Smooth muscle cell of the coronary artery (primary cell): ENCODE measurements at places on chromosomes 6 and 20. TPM values are rescaled to one million over a fixed set of nuclear protein-coding genes. Genes with fewer than 3 reads are reported as not detected.

Gene SUN5
- total RNA-seq = not detected in 2 replicates

Gene LY6G6D
- total RNA-seq = not detected in 2 replicates

Gene C20orf202
- not detected in 2 replicates for total RNA-seq

Gene CGA
- total RNA-seq = not detected in 2 replicates

Gene TINAG
- total RNA-seq = not detected in 2 replicates

Gene SYNDIG1
- total RNA-seq = 3.3 and 4.9 TPM in 2 replicates

Gene OOEP
- not detected in 2 replicates for total RNA-seq

Gene SNAI1
- total RNA-seq = 0.23 and 2.9 TPM in 2 replicates

Gene HLA-DQB1
- total RNA-seq = not detected in 2 replicates

Gene PXDC1
- total RNA-seq = 39.0 and 103 TPM in 2 replicates

Gene SIRPB1
- total RNA-seq = 0.59 TPM in 1 of 2 replicates, not detected in the other

Gene PDYN
- not detected in 2 replicates for total RNA-seq

Gene AVP
- total RNA-seq = not detected in 2 replicates

Gene GNRH2
- not detected in 2 replicates for total RNA-seq

Gene C6orf163
- total RNA-seq = 0.83 and 0.94 TPM in 2 replicates

Gene CST2
- total RNA-seq = not detected in 2 replicates

Gene SLC17A1
- not detected in 2 replicates for total RNA-seq

Gene TFAP2A
- total RNA-seq = 0.23 and 1.1 TPM in 2 replicates

Gene BPIFB1
- total RNA-seq = not detected in 2 replicates

Gene HECA
- 11.3 and 27.1 TPM in 2 replicates for total RNA-seq

Gene ZFP64
- total RNA-seq = 8.9 and 23.6 TPM in 2 replicates

Gene TPMT
- 12.3 TPM in 2 replicates for total RNA-seq

Gene DUSP15
- 0.23 TPM in 1 of 2 replicates, not detected in the other for total RNA-seq

Gene SAMD3
- 8.5 and 19.0 TPM in 2 replicates for total RNA-seq

Gene CTCFL
- not detected in 2 replicates for total RNA-seq

Gene RNF182
- total RNA-seq = 0.47 TPM in 1 of 2 replicates, not detected in the other

Gene DNMT3B
- 2.0 and 2.3 TPM in 2 replicates for total RNA-seq
